ENCODE measurements at places on chromosomes 7 and 10.

DNA sequence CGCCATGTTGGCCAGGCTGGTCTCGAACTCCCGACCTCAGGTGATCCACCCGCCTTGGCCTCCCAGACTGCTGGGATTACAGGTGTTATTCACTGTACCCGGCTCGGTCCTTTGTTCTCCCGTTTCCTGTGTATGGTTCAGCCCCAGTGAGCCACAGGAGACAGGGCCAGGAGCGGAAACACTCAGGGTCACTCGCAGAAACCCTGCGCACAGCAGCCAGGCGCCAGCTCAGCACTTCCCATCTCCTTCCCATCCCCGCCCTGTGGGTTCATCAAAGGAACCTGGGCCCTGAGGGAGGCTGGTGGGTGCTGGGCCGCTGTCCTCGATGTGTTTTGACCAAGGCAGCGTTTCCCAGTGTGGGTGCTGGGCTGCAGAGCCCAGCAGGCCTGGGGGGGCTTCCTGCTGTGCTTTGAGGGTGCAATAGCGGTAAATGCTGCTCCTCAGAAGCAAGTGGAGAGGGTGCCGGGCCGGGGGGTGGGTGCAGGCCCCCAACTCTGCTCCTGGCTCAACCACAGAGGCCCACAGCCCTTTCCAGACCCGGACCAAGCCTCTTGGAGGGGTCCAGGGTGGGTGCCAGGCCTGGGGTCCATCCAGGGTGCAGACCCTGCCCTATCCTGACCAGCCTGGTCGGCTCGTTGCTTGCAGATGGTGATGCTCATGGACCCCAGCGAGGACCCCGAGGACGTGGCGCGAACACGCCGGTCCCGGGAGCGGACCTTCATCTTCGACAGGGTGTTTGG lies 15.3 kb upstream of the CHST12 start:
- no peak for DNase-seq

DNA sequence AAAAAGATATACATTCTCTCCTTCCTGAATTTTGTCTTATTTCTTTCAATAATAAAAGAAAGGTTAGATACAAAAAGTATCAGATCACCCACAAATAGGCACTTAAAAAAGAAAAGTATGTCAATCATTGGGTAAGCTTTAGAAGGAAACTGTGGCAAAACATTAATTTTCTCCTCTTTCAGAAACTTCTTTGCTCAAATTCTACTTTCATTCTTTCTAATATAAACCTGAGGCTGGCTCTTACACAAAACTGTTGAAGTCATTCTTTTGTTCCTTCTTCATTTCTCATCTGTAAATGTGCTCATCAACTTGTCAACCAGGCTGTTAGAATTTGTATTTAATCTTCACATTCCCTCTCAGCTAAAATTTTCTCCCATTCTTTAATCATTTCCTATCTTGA lies 124.6 kb downstream of the LRRN3 start:
- DNase-seq: no peak

DNA sequence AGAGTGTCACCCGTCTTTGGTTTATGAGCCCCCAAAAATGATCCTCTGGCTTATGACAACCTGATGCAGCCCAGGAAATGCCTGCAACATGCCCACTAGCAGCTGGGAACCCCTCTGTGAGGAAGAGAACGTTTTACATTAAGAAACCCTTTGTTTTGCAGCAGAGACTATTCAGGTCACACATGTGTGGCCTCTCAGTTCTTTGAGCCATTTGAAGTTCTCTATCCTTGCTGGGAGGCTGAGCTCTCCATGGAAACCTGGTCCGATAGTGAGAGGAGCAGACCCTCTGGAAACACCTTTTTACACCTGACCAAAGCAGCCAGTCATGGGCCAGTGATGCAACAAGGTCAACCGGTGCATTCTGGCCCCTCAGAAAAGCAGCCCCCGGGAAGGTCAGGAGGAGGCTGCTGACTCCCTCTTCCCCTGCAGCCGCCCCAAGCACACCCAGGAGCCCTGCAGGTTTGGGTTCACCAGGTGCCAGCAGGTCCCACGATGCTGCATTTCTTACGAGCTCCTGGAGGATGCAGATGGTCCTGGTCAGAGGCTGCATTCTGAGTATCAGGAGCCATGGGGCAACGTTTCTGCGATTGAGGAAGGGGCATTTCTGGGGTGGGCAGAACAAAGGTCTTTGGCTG lies 134.3 kb downstream of the ZMYND11 start:
- DNase-seq: no peak

DNA sequence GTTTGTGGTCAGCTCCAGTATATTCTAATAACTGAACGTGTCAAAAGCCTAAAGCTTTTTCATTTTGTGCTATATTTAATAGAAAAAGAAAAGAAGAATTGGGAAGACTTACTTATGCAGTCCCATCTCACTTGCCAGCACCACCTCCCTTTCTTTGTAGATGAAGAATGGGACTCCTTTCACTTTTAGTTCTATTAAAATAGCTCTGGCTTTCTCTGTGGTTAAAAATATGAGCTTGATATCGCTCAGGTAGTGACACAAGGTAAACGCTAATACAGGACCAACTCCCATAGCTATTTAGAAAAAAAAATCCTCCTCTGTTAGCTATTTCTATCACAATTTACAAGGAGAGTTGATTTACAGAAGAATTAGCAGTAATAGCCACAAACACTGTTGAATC lies 176.8 kb downstream of the PDE1C start:
- no peak for DNase-seq

- no peak for DNase-seq
Measured at GRCh38 chr7:32070406-32071360, at the start of gene PDE1C. PDE1C (minus strand) TSS chr7:32070407.

- DNase-seq: no peak
Measured at GRCh38 chr10:1134156-1134555, 78.0 kb downstream of the WDR37 start.

DNA sequence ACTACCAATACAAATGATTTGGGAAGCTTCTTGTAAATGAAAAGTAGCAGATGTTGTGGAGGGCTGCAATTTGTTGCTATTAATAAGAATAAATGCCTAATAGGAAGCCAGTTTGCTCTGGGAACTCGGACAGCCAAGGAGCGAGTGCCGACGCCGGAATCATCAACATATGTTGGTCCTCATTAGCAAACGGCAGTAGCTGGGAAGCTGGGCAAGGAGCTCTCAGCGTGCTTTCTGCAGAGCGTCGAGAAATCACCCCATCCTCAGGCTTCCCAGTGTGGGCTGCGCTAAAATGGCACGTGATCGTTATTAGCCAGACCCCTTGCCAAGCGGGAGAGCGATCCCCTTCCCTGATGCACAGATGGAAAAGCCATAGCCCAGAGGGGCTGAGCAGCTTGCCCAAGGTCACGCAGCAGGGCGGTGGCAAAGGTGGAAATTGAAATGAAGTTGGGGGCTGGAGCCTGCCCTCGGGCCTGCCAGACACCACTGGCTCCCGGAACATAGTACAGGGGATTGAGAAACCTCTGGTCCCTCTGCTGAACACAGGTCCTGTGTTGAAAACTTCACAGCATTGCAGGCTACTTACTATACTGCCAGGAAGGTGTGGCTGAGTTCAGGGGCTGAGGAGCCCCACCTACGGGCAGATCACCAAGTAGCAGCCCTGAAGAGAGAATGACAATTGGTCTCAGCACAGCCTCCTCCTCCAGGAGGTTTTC lies 326.9 kb downstream of the PLXNA4 start:
- no peak for DNase-seq

GRCh38 chr7:81704595-81704994 lies 65.3 kb downstream of the HGF start:
- DNase-seq: no peak

Data from NCI-H2107 (cell line).